ENCODE measurements at places on chromosomes 4 and X.

DNA sequence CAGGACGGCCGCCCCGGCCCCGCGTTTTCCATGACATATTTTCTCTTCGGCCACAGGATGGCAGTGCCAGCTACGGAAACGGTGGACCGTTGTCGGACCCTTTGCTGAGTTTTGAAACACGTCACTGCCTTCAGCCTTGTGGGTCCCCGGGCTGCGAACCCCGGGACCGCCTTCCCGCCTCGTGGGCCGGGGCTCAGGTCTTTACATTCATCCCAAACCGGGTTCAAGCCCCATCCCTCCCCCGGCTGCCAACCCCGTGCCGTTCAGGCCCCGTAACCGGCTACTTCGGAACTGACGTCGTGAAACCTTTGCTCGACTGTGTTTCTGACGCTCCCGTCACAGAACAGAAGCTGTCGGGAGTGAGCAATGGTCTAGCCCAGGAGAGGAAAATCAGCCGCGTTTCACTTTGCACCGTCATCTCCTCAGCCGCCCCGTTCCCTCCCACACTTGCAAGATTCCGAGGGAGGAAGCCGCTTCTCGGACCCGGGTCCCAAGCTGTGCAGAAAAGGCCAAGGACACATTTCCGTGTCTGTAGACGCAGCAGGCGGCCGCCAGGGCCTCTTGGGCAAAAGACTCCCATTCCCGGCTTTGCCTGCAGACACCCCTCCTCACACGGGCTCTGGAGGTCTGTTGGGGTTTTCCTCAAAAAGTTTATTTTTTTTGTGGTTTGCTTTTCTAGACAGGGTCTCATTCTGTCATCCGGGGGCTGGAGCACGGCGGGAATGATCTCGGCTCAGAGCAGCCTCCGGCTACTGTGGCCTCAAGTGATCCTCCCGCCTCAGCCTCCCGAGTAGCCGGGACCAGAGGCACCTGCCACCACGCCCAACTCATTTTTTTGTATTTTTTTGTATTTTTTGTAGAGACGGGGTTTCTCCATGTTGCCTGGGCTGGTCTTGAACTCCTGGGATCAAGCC, 41.4 kb upstream of the PPP2R3B start:
- DNase-seq = no peak

DNA sequence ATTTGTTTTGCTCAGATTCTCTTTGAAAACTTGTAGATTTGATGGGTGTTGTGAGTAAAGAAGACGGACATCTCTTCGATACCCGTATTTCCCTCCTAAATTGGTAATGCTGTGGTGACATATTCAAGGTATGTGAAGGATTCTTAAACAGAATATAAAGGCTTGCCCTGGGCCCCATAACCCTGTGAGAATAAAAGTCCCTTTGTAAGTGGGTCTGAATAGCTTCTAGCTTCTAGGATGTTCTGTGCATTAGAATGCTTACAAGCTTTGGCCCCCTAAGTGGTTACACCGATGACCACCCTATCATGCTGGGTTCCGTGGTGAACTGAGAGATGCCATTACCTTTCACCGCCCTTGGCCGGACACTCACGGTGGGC, 574 bp upstream of the MOB1B start:
- DNase-seq = no peak

DNA sequence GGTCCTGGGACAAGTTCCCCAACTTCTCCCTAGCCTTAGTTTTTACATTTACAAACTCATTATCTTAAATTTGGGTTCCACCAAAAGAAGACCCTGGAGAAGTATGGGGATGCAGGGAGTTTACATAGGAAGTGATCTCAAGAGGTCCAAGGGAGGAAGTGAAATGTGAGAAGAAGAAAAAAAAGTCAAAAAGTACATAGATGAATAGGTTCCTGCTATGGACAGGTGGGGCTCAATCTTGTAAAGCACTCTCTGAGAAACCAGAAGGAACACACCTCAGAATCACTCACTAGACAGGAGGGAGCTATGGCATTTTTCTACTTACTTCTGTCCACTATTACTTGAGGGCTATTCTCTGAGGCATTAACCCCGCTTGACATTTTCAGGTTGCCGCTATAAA, 56.6 kb downstream of the ARHGAP6 start:
- no peak for DNase-seq

GRCh38 chrX:139287155-139287924, 243.2 kb upstream of the F9 start:
- DNase-seq = no peak

DNA sequence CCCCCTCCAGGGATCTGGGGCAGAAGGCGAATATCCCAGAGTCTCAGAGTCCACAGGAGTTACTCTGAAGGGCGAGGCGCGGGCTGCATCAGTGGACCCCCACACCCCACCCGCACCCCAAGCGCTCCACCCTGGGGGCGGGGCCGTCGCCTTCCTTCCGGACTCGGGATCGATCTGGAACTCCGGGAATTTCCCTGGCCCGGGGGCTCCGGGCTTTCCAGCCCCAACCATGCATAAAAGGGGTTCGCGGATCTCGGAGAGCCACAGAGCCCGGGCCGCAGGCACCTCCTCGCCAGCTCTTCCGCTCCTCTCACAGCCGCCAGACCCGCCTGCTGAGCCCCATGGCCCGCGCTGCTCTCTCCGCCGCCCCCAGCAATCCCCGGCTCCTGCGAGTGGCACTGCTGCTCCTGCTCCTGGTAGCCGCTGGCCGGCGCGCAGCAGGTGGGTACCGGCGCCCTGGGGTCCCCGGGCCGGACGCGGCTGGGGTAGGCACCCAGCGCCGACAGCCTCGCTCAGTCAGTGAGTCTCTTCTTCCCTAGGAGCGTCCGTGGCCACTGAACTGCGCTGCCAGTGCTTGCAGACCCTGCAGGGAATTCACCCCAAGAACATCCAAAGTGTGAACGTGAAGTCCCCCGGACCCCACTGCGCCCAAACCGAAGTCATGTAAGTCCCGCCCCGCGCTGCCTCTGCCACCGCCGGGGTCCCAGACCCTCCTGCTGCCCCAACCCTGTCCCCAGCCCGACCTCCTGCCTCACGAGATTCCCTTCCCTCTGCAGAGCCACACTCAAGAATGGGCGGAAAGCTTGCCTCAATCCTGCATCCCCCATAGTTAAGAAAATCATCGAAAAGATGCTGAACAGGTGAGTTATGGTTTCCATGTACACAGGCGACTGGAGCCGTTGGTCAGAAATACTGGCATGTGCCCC, at the start of gene CXCL1:
TSS of gene CXCL1 (plus strand) at position 264 of the 926 bp plus-strand sequence. CDS start at position 342, 78 bp downstream.
- no peak for DNase-seq

DNA sequence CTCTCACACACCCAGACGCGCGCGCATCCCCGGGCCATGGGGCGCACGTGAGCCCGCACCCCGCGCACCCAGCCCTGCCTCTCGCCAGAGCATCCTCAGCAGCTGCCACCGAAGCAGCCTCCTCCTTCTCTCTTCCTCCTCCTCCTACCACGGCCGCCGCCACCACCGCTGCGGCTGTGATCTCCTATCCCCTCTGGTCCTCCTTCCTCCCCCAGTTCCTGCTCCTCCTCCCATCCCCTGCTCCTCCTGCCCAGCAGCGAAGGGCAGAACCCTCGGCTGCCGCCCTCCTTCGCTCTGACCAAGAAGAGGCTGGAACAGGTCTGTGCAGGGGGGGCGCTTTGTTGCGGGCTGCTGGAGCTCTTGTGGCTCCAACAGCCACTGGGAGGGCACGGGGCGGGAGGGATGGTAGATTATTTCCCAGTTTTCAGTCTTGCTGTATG, 148.7 kb upstream of the CHRDL1 start:
- no peak for DNase-seq

GRCh38 chrX:1493877-1494510, 41.3 kb upstream of the ASMTL start:
- DNase-seq = no peak

GRCh38 chr4:92265021-92265420, 38.7 kb upstream of the GRID2 start:
- no peak for DNase-seq

DNA sequence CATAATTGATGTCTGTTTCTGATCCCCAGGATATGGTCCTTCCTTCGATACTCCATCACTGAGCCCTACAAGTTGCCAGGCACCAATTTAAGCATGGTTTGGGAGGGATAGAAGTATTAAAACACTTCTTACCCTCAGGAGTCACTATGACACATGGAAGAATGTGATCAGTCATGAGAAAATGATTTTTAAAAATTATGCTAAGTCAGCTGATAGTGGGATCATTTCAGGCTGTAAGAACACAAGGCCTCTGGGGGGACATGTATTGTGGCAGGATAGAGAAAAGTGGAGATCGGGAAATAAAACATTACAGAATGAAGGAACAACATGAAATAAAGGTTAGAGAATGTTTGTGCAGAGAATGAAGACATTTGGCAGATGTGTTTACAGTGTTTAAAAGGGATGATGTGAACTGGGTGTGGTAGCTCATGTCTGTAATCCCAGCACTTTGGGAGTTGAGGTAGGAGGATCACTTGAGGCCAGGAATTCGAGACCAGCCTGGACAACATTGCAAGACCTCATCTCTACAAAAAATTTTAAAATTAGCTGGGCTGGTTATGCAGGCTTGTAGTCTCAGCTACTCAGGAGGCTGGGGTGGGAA, 64.0 kb downstream of the ELOVL6 start:
- no peak for DNase-seq

DNA sequence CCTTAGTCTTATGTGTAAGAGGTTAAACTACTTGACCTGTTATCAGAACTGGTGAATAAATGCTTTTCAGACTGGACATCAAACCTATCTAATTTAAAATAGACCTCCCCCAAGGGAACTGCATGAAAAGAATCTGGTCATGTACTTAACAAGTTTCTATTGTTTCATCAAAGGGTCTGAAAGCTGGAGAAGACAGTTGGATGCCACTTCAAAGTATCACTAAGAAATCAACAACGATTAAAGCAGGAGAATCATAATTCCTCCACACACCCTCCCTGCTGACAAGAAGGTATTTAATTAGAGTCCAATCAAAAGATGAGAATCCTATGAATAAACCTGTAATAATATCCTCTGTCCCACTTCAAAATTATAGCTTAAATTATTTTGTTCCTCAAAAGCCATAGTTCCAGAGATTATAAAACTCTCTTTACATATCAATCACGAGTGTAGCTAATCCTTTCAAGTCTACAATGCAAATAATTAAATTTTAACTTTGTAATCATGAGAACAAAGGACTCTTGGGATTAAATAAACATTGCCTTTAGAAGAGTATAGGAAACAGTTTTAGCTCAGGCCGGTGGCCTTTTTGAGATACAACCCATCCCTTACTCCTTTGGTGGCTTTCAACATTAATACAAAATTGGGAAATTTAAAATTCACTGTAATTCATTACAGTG, 35.1 kb downstream of the TSPAN5 start:
- no peak for DNase-seq

DNA sequence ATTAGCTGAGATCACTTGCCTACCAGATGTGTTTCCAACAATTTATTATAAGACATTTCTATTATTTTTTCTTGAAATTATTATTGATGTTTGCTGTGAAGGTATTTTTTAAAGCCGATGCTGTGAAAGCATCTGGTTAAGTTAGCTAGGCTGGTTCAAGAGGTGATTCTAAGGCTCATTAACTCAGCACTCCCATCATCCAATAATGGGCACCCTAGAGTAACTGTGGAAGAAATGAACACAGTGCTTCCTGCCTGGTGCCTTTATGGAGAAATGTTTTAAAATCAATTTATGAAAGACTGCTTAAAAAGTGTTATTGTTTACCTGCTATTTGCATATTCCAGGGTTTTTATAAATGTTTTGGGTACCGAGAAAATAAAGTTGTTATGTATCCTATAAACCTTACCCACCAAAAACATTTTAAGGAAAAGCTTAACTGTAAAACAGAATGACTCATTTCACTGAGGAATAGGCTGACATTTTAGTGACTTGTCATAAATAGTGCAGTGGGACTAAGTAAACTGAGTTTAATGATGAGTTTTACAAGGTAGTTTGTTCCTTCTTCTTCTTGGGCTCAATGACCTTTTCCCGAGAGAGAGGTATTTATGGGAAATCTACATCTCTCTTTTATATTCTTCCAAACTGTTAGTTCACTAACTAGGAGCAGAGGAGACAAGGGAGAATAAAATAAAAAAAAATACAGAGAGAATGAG, 310.0 kb upstream of the AADAT start:
- DNase-seq = no peak

- DNase-seq = no peak
Measured at GRCh38 chr4:70359115-70359661, 1.4 kb upstream of the SMR3A start.

GRCh38 chr4:655464-656151, 18.5 kb downstream of the ATP5ME start:
- no peak for DNase-seq

- no peak for DNase-seq
Measured at GRCh38 chr4:168304744-168305459, 13.7 kb downstream of the DDX60 start.

DNA sequence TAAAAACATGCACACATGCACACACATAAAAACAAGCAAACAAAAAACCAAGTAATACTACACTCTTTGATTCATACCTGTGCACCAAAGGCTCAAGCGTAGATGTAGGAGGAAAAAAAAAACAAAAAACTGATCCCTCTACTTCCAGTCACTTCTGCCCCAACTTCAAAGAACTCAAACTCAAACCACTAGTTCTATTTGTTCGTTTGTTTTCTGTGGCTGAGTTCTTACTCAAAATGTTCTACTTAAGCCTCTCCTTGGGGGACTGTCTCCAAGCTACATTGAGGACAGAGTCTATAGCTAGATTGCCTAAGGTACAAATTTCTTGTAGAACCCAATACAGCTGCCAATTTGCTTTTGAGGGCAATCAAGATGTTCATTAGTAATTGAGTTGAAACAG, 171.0 kb upstream of the ATOH1 start:
- DNase-seq = no peak

DNA sequence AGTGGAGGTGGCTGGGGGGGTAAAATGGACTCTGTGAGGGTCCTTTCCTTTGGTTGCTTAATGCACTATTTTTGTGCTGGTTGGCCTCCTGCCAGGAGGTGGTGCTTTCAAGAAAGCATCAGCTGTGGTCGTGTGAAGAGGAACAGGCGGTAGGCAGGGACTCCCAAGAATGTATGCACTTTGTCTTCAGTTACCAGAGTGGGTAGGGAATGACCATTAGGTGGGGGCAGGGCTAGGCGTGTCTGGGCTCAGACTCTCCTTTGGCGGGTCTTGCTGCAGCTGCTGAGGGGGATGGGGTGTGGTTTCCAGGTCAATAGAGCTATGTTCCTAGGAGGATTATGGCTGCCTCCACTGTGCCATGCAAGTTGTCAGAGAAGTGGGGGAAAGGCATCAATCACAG, 509.0 kb downstream of the PCDH19 start:
- no peak for DNase-seq

GRCh38 chrX:46588263-46588662, 14.7 kb downstream of the CHST7 start:
- no peak for DNase-seq

DNA sequence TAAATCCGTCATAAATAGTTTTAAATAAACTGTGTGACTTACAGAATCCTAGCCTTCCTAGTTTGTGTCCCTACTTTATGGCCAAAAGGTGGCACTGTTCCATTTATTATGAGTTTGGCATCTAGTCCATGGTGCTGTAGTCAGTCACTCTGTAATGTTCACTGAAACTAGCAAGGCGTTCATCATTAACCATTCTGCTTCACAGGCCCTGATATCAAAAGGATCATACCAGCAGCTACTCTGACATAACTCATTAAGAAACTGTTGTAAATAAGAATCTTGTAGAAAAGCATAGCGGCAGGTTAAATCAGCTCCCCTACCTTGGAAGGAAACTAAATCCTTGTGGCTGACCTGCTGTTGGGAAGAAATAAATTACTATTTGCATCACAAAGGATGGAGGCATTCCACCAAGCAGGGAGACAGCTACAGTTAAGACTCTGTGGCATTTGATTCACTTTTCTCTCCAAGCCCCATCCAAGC, 919.6 kb upstream of the DIAPH2 start:
- no peak for DNase-seq

- DNase-seq = no peak
Measured at GRCh38 chr4:85557016-85557901, 82.3 kb downstream of the ARHGAP24 start.
